SJSA1 (cell line): ENCODE measurements at places on chromosomes 11 and 22.

DNA sequence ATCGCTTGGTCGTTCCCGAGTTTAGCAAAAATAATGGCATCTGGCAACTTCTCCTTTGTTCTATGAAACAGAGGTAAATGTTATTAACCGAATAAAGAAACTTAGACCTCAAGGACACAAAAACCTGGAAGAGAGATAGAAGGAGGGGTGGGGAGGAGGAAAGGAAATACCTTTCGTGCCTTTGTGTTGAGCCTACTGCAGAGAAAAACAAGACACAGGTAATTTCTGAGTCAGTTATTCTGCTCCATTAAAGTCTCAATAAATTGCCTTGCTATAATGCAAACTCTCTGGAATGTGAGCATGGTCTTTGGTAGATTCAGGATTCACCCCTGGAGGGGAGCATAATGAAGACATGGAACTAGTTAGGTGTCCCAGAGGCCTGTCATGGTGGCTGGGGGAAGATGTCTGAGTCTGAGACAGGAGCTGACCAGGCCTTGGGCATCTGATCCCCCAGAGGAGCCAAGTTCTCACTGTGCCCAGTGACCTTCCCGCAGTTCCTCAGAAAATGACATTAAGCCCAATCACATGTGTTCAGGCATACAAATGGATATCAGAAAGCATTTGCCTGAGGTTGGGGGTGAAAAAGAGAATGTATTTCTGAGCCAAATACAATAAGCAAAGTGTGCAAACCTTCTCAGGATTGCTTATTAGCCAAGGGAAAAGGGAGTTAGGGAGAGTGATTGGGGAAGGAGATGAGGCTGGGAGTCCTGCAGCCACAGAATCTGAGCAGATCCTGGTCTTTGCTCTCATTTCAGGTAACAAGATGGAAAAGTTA is 72.6 kb upstream of the CADM1 start:
- H3K4me3 ChIP-seq = no peak overlapping the region
- DNase-seq = no peak
- H3K27me3 ChIP-seq = no peaks in the 10 kb centered on the region
- no peaks in the 10 kb centered on the region; the same call in 1 of the 2 replicates for H3K4me1 ChIP-seq

DNA sequence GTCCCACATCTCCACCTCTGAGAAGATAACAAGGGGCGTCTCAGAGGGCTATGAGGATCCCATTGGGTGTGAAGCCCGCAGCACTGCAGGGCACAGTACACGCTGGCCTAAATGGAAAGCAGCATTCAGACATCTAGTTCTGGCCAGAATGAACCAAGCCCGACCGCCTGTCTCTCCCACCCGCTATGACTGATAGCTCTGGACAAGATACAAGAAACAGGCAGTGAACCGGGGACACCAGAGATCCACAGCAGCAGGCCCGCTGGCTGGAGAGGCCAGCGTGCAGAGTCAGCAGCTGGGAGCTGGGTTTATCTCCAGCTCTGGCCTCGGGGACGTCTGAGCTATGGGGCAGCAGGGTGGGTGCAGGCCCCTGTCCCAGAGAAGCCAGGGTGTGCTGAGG is 9.6 kb downstream of the CERK start:
- no peaks in the 10 kb centered on the region for H3K27me3 ChIP-seq
- H3K27ac ChIP-seq = no peak overlapping the region
- no peak overlapping the region for H3K4me3 ChIP-seq
- peaks cover 44% of the 10 kb centered on the region for H3K36me3 ChIP-seq

DNA sequence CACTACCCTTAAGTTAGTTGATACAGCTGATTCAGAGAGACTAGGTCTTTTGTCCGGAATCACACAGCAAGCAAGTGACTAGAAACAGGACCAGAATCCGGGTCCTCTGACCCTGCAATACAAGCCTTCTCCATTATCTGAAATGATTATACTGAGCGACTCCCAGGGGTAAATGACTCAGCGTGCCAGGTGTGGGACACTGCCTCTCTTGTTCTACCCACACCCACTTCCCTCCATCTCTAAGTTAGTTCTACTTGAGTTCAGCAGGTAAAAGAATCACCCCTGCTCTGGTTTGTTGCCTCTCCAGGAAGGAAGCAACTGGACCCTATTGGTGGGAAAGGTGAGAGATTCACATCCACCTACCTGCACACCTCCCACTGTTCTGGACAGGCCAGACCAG is 156.9 kb downstream of the DBX1 start:
- no peaks in the 10 kb centered on the region for H3K36me3 ChIP-seq
- DNase-seq = no peak
- H3K27me3 ChIP-seq = no peaks in the 10 kb centered on the region
- no peak overlapping the region for H3K4me3 ChIP-seq
- H3K4me1 ChIP-seq = no peaks in the 10 kb centered on the region
- no peak overlapping the region for H3K27ac ChIP-seq

- H3K27ac ChIP-seq = no peak overlapping the region
- no peaks in the 10 kb centered on the region for H3K36me3 ChIP-seq
- H3K27me3 ChIP-seq = no peaks in the 10 kb centered on the region
- DNase-seq = no peak
Measured at GRCh38 chr11:101269390-101269789, 139.8 kb upstream of the PGR start.

- H3K27ac ChIP-seq = peak overlapping the region; percentile 95
- H3K27me3 ChIP-seq = no peaks in the 10 kb centered on the region
- peaks cover 13% of the 10 kb centered on the region for H3K36me3 ChIP-seq
- DNase-seq = no peak
Measured at GRCh38 chr22:46066691-46067090, 83.6 kb upstream of the PPARA start.

DNA sequence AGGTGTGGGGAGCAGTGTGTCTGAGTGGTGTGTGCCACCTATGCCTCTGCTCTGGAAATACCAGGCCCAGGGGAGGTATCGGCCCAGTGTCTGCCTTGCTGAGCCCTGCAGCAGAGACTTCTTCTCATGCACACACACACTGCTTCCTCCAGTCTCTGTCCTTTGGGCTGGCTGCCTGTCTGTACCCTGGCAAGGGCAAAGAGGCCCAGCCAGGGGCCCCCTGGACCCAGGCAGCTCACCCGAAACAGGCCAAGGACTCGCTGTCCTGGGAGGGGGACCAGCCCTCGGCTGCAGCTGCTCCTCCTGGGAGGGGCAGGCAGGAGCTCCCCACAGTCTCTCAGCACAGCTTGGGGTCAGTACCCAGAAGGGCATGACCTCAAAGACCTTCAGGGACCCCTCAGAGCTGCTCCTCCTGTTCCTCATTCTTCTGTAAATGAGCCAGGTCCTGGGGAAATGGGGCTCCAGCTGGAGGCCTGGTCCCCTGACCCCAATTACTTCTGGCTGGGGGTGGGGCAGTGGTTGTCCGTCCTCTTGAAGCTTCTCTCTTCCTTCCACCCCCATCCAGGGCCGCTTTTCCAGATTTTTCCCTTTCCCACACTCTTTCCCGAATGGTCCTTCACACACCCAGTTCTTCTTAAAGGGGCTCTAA is 24.5 kb upstream of the ALX4 start:
- no peak for DNase-seq
- no peaks in the 10 kb centered on the region for H3K36me3 ChIP-seq
- H3K27me3 ChIP-seq = peaks cover 33% of the 10 kb centered on the region
- no peaks in the 10 kb centered on the region for H3K4me1 ChIP-seq

- H3K4me1 ChIP-seq = peaks cover 7% of the 10 kb centered on the region
- no peak overlapping the region for H3K4me3 ChIP-seq
- no peaks in the 10 kb centered on the region; the same call in 1 of the 2 replicates for H3K36me3 ChIP-seq
- H3K27ac ChIP-seq = no peak overlapping the region
- no peaks in the 10 kb centered on the region for H3K27me3 ChIP-seq
Measured at GRCh38 chr11:34997952-34998528, 81.6 kb downstream of the PDHX start.

DNA sequence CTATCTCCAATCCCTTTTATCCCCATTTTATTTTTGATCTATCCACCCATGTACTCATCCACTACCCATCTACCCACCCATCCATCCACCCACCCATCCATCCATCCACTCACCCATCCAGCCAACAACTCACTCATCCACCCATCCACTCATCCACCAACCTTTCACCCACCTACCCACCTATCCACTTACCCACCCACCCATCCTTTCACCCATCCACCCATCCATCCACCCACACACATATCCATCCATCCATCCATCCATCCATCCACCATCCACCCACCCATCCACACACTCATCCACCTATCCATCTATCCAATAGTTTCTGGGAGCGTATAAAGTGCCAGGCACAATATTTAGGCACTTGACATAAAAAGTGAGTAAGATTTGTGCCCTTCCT is 39.2 kb upstream of the NFAM1 start:
- no peak for DNase-seq
- peaks cover 9% of the 10 kb centered on the region; the same call in 1 of the 2 replicates for H3K27me3 ChIP-seq
- H3K27ac ChIP-seq = no peak overlapping the region
